DMS79 (cell line): ENCODE measurements at places on chromosomes 4 and X.

GRCh38 chr4:159193046-159193620 is 90.3 kb downstream of the RAPGEF2 start:
- no peak for DNase-seq

- no peak for DNase-seq
Observed at GRCh38 chrX:120305531-120306141, 5.6 kb downstream of the TMEM255A start.

DNA sequence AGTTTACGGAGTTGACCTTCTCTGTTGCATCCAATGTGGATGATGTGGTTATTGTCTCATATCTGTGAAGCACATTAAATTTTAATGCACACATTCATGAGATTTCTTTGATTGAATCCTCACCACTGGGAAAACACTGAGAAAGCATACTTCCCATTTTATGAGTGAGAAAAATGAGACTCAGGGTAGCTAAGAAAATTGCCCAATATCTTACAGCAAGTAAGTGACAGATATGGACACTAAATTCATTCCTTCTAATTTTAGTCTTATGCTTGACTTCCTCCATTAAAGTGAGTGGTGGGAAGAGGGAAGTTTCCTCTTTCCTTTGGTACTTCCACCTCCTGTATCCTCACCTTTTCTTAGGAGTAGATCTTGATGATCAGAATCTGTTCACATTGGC is 504.8 kb upstream of the BOD1L1 start:
- DNase-seq: no peak

DNA sequence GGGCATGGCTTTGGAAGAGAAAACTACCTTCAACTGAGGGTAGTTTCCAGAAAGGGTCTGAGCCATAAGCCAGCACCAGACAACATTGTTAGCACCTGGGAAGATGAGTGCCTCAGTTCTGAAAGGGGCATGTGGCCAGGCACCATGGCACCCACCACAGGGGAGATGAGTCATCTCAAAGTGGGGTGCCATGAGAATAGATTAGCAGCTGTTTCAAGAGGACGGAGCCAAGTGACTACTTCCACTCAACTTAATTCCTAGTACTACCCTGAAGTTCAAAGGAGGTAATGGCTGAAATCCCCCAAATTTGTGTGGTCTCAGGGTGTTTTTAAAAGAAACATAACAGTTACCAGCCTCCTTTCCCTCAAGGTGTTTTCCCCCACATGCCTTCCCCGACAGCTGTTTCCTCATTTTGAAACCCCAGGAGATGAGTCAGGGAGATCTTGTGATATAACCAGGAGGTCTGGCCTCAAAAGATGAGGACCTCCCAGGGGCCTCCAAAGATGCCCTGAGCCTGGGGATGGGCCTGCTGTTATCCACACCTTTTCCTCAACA is 27.8 kb upstream of the FTHL17 start:
- no peak for DNase-seq

GRCh38 chr4:108828620-108829019 is 65.8 kb upstream of the ETNPPL start:
- DNase-seq: no peak

- DNase-seq: no peak
Observed at GRCh38 chr4:32645653-32646052, 1925.5 kb downstream of the PCDH7 start.

DNA sequence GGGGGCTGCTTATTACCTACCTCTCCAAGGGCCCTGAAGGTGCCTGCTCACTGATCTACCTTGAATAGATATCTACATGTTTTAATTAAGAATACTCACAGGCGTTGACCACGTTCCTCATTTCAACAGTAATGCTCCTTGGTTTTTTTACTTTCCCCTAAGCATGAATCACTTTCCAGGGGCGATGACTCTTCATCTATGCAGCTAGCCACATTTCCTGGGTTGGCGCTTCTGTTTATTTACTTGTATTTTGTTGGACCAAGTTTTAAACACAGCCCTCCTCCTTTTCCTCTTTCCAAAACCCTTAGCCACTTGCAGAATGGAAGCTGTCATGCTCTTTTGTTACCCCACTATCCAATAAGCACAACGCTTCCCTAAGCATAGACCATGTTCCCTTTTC is 50.8 kb downstream of the CBLL2 start:
- DNase-seq: no peak

DNA sequence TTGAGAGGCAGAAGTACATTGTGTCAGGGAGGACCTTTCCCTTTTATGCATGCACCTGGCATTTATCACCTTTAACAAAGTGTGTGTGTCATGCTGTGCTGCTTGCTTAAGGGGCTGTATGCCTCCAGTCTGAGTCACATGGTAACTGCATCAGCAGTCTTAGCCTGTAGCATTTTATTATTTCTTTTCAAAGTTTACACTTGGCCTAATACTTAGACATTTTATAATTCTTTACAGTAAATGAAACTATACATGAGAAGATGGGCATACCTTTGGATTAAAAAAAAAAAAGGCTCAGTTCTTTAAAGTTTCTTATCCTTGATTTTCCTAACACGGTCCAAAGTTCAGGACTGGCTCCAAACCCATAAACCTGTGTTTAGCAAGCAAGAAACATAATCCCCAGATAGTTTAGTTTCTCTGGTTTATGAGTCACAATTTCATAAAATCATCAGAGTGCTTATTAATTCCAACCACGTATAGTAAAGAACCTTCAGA is 14.6 kb downstream of the NPNT start:
- DNase-seq: no peak
